ENCODE measurements at places on chromosomes 11 and 22.

DNA sequence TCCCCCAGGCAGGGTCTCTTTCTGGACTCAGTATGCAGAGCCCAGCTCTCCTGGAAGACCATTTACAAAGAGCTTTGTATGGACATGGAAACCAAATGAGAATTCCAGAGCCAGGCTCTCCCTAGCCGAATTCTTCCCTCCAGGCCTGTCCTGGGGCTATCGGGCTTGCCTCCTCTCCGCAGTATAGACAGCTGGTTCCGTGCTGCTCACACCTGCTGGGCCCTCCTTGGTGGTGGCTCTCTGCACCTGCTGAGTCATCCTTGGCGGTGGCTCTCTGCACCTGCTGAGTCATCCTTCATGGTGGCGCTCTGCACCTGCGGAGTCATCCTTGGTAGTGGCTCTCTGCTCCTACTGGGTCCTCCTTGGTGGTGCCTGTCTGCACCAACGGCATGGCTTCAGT is 743.5 kb downstream of the BRD1 start:
- DNase-seq: no peak
- H3K4me3 ChIP-seq: no peak overlapping the region
- H3K27me3 ChIP-seq: peaks cover 20% of the 10 kb centered on the region
- no peak overlapping the region for H3K27ac ChIP-seq
- H3K36me3 ChIP-seq: no peaks in the 10 kb centered on the region
- peaks cover 11% of the 10 kb centered on the region for H3K4me1 ChIP-seq

DNA sequence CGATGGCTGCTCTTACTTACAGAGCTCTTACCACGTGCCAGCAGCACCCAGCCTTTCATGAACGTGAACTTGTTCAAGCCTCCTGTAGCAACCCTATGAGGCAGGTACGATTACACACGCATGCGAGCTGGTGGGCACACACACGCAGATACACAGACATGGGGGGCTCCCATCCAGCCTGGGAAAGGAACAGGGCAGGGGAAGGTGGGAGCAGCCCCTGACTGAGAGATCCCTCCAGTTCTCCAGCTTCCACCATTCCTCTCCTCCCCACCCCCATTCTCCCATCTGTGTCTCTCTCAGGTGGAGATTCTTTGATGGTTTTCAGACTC is 37.6 kb upstream of the WNT11 start:
- no peak overlapping the region for H3K27ac ChIP-seq
- no peak for DNase-seq
- H3K36me3 ChIP-seq: no peaks in the 10 kb centered on the region
- H3K4me1 ChIP-seq: no peaks in the 10 kb centered on the region

DNA sequence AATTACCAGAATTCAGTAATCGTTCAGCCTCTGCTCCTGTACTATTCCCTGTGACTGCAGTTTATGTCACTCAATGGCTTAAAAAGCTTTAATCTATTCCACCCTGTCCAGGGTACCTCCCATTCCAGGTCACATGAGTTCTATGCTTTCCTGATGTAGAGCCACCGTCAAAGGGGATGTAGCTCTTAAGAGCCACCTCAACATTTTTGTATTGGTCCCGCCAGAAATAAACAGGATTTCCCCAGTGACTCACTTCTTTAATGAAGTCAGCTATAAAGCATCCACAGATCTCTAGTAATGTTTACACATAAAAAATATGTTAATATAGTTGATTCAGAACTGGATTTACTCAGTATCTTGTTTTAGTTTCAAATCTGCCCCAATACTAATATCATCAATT is 1.3 kb upstream of the OR8D1 start:
- no peaks in the 10 kb centered on the region for H3K4me1 ChIP-seq
- H3K36me3 ChIP-seq: no peaks in the 10 kb centered on the region
- no peak for DNase-seq
- no peak overlapping the region for H3K4me3 ChIP-seq
- no peak overlapping the region for H3K27ac ChIP-seq

GRCh38 chr22:29870574-29870973 is 12.4 kb upstream of the MTMR3 start:
- H3K36me3 ChIP-seq: no peaks in the 10 kb centered on the region
- no peak for DNase-seq
- H3K27me3 ChIP-seq: no peaks in the 10 kb centered on the region
- H3K4me1 ChIP-seq: no peaks in the 10 kb centered on the region
- H3K4me3 ChIP-seq: no peak overlapping the region

Data from suprapubic skin (tissue), 4 donors.